ENCODE measurements at places on chromosomes 2 and 18.

GRCh38 chr2:45003579-45004551 is 5.4 kb downstream of the SIX2 start:
- no peak for DNase-seq

DNA sequence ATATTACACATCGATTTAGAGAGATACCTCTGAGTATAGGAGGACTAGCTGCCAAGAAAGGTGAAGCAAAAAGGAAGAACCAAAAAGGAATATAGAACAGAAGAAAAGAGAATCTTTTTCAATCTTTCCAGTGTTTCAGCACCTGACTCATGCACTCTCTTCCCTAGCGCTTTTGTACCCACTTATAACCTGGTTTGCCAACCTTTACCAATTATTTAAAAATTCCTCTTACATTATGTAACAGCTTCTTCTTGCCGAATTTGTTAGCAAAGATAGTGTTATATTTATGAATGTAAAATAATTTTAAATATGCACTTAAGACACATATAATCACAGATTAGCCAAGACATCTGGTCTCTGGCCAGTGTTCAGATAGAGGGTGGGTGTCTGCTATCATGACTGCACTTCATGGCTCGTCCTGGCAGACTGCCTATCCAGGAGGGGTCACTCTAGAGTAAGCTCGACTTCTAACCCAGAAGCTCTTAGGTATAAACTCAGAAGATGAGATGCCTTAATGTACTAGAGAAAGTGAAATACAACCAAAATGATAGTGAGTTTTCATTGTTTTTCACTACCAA is 122.9 kb downstream of the ATAD2B start:
- DNase-seq: no peak

DNA sequence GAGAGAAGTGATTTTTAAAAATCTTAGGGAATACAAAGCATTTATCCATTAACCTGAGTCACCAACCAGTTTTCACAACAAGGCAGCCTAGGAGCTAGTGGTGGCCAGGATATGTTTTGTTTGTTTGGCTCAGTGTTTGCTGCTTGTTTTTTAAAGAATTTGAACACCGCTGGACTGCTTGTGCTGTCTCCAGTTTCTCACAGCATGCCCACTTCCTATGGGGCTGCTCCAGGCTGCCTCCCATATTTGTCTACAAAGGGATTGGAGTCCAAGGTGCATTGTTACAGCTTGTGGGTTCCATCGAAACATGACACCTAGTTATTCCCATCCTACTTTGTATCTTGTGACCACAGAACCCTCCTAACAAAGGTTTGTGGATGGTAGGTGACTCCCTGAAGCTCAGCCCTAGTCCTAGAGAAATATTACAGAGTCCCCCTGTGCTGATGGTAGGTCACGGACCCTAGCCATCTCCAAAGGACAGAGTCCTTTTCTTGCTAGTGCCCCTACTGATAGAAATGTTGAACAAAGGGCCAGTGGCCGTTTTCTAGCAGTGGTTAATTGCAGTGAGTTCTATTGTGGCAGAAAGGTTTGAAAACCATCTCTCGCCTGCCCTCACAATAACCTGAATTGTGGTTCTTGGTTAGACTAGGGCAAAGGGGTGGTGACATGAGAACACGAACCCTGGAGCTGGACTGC is 23.2 kb downstream of the GPR39 start:
- no peak for DNase-seq

- DNase-seq: no peak
Measured at GRCh38 chr2:210452194-210452593, 24.4 kb downstream of the LANCL1 start.

- DNase-seq: no peak
Measured at GRCh38 chr18:70376914-70377258, 88.0 kb downstream of the SOCS6 start.
